Retina (tissue), 1 donor: ENCODE measurements at places on chromosomes 3 and 15.

DNA sequence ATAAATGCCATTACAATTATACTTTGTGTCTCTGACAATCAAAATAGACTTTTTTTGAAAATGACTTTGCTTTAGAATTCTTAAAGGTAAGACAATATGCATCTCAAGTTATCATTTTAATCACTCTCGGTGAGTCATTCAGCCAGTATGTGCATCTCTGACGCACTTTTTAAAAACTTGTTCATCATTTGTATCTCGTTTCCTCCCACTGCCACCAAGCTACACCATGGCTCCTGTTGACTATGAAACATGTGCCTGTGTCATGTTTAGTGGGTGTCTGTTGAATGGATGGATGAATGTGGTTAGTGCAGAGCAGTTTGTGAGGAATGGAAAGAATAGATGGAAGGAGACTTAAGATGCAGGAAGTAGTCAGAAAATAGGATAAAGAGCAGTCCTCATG lies 68.6 kb downstream of the ARPP21 start:
- no peak for DNase-seq

DNA sequence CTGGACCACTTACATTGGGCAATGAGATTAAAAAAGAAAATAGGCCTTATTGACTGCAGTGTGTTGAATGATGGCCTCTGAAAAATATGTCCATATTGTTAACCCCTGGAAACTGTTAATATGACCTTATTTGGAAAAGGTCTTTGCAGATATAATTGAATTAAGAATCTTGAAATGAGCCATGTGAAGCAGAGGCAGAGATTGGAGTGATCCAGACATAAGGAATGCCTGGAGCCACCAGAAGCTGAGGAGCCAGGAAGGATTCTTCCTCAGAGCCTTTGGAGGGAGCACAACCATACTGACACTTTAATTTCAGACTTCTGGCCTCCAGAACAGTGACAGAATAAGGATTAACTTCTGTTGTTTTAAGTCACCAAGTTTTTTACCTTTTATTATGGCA lies 510.4 kb upstream of the AGTR1 start:
- no peak for DNase-seq

DNA sequence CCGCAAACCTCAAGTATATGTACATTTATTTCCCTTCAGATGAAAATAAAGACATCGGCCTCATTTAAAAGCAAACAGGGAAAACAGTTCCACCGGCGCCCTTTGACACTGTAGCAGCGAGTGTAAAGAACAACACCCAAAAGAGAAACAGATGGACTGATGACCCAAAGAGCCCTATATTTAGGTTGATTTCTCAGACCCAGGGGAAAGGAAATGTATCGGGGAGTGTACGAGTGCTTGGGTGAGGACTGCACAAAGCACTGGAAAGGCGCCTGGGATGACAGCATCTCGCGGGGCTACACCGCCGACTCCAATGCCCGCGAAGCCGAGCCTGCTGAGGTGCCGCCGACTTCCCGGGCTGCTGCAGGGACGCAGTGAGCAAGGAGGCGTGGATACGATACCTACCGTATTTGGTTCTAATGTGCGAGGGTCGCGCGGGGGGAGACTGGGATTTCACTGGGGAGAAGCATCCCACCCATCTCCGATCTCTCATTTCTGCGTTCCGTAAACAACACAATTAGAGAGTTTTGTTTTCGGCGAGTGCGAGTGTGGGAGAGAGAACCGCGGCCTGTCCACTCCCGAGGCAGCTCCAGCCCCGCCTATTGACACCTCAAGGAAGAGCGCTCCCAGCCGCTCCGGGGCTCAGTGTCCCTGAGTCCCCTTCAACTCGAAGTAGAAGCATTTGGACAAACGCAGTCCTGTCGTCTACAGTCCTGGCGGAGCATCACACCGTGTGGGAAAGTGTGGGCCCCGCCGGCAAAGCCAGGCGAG lies 2.0 kb downstream of the MECOM start:
- DNase-seq, result peak; percentile 86

GRCh38 chr15:86659724-86660411 lies 580.2 kb downstream of the AGBL1 start:
- DNase-seq, result no peak

GRCh38 chr3:127676456-127676855 lies 3.7 kb downstream of the ABTB1 start:
- DNase-seq, result no peak

- DNase-seq, result no peak
Observed at GRCh38 chr15:60844010-60844409, 365.1 kb upstream of the ICE2 start.

DNA sequence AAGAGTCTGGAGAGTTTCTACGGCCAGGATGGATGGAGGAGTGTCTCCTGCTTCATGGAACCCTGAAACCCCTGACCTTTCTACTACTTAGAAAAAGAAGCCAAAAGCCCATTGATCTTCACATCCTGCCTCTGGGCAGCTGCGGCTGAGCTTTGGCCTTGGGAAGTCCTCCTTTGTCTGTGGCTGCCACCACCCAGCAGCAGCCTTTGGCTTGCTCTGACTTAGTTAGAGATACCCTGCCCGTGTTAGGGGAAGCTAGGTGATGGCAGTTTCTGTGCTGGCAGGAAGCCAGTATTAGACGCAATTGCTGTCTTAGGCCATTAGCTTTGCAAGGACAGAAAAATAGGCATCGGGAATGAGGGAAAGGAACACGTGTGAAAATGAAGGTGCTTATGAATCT lies 18.8 kb downstream of the APH1B start:
- peak; percentile 13 for DNase-seq

DNA sequence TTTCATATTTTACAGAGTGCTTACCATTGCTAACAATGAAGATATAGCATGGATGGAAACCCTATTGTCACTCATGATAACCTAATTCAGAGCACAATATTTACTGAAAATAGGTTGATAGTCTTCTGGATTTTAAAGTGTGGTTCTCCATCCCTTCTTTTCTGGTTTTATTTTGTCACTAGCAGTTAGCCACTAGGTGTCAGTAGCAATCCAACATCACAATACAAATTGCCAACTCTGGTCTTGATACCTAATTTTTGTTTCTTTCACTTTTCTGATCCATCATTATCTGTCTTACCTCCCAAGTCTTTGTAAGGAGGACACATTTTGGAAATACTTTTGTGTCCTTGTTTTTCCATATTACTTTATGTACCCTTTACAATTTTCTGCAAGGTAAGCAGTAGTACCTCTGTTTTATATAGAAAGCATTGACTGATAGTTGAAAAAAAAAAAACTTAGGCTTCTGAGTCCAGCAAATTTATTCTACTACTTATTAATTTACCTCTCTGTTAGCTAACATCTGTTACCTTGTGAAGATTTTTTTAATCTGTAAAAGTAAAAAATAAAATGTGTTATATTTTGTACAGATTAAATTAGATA lies 28.3 kb upstream of the CRYBG3 start:
- peak; percentile 47 for DNase-seq
